ENCODE measurements at places on chromosomes 3 and 15.

DNA sequence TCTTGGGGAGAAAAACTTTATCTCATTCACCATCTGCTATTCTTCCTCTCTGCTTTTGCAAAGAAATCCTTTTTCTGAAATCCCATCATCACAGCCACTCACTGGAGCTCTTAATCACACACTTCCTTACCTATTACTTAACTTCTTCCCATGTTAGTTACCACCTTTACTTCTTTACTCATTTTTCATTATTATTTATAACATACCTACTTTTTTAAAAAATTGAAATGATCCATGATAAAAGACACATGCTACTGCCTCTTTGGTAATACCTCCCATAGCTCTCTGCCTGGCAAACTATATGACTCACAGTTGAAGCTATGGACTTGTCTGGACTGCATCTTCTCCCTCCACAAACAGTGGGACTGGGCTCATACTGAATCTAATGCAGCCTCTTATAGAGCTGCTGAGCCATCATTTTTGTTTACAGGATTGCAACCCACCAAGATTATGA, 150.3 kb downstream of the TNIK start:
- DNase-seq: no peak

- DNase-seq: no peak
Observed at GRCh38 chr15:96362755-96363651, 32.5 kb downstream of the NR2F2 start.

DNA sequence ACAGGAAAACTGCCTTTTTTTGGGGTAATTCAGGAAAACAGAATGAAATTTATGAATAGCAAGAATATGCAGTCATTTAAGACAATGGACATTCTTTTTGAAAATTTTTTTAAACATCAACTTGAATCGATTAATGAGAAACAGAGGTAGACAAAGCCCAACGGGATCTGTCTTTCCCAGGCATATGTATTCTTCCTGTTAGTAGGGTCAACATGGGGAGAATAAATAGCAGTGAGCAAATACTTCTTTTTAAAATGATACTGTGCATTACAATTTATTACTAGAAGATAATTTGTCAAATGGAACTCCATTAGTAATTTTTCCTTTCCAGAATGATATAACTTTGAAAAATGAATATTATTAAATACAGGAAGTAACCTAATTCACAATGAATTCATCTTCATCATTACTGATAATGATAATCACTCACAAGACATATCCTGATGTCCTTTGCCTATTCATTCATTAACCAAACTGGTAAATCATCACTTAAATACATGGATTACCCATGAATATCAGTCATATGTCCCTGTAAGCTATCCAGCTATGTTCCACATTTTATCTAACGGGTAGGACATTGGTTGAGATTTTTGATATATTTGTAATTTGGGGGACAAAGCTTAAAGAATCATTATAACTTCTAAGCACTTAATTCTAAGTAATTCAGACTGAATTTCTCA, 209.2 kb upstream of the CDIN1 start:
- no peak for DNase-seq

DNA sequence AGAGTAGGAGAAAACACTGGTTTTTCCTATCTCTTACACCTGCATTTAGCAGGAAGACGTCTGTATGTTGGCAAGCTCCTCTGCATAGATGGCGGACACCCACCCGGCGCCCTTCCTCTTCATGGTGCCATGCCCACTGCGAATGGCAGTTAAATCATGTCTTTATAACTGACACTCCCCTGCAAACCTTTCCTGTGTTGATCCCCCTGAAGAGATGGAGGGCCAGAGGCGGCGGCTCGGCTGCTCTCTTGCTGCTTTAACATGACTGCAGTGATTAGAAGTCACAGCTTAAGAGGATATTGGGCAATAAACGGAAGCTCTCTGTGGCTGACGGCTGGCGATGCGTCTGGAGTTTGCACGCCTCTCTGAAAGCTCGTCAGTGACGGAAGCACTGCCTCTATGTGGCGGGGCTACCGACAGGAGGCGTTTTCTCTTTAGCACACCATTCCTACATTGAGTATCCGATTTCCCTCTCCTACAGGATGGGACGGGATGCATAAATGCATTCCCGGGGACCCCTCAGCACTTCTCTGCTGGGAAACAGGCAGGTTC, 25.5 kb upstream of the SNRPA1 start:
- DNase-seq: peak; percentile 80

- DNase-seq: no peak
Observed at GRCh38 chr3:160259589-160259988, 34.4 kb downstream of the C3orf80 start.

Data from activated CD8-positive, alpha-beta memory T cell treated with anti-CD3 and anti-CD28 coated beads for 24 hours (primary cell).